ENCODE measurements at places on chromosomes 3 and 15.
A peak's percentile ranks its signal among the peaks of the same experiment; 100 is the strongest.

- peak; percentile 42 for DNase-seq
Measured at GRCh38 chr15:78341057-78341987, 1.2 kb downstream of the CRABP1 start.

DNA sequence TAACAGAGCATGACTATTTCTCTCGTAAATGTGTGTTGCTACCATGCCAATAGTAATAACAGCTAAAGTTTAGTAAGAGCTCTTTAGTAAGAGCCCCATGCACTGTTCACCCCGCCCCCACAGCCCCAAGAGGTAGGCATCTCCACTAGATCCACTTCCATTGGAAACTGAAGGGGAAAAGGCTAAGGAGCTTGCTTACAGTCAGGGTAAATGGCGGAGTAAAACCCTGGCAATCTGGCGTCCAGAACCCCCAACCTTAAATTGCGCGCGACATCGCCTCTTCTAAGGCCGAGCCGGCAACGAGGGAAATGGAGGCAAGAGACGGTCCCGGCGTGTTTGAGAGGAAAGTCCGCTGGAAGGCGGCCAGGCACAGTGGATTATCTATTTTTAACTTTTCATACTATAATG lies 654 bp upstream of the C3orf38 start:
- peak; percentile 72 for DNase-seq

GRCh38 chr3:35946854-35947515 lies 307.7 kb downstream of the ARPP21 start:
- peak; percentile 59 for DNase-seq

GRCh38 chr3:137948400-137949072 lies 61.4 kb upstream of the CLDN18 start:
- DNase-seq, result no peak

GRCh38 chr15:26087881-26088280 lies 224.8 kb upstream of the ATP10A start:
- no peak for DNase-seq

- no peak for DNase-seq
Measured at GRCh38 chr3:108985844-108986243, 32.2 kb upstream of the GUCA1C start.

- no peak for DNase-seq
Measured at GRCh38 chr15:40714144-40714543, 19.2 kb downstream of the RAD51 start.

DNA sequence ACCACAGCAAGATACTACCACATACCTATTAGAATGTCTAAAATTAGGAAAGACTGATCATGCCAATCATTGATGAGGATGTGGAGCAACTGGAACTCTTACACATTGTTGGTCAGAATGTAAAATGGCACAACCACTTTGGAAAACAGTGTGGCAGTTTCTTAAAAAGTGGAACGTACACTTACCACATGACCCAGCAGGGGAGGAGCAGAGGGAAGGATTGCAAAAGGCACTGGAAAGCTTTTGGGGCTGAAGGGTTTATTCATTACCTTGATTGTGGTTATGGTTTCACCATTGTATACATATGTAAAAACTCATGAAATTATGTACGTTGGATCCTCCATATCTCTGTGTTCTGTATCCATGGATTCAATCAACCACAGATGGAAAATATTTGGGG lies 3.3 kb upstream of the EHD4 start:
- DNase-seq, result no peak

- no peak for DNase-seq
Measured at GRCh38 chr3:44987332-44987731, 11.3 kb downstream of the EXOSC7 start.

DNA sequence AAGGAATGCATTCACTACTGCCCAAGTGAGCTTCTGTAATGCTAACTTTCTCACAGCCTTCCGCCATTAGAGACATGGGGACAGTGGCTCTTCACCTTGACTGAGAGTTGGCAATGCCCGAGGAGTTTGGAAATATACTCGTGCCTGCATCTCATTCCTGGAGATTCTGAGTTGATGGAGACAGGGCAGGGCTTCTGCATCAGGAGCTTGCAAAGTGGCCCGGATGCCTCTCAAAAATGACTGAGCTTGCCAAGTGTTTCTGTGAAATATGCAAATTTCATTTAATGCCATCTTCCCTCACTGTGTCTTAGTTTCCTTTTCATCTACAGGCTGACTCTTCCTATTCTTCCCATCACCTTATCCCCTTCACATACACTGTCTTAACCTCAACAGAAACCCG lies 346.2 kb downstream of the GRM7 start:
- no peak for DNase-seq

DNA sequence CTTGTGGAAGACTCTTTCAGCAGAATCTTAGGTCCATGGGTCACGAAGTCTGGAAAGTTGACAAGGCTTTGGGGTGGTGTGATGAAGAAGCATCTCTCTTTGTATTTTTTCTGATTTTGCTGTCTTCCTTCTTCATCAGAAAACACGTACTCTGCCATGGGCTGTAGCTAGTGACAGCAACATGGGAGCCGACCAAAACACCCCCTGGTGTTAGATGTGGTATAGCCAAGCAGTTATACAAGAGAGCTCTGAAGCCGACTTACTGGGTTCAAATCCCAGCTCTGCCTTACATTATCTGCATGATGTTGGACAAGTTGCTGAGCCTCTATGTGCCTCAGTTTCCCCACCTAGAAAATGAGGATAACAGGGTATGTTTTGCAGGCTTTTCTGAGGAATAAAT lies 32.9 kb upstream of the LYZL4 start:
- DNase-seq, result no peak

GRCh38 chr3:173139420-173139819 lies 1.6 kb downstream of the SPATA16 start:
- DNase-seq, result peak; percentile 46

- DNase-seq, result no peak
Measured at GRCh38 chr3:81621277-81621676, 140.2 kb downstream of the GBE1 start.

DNA sequence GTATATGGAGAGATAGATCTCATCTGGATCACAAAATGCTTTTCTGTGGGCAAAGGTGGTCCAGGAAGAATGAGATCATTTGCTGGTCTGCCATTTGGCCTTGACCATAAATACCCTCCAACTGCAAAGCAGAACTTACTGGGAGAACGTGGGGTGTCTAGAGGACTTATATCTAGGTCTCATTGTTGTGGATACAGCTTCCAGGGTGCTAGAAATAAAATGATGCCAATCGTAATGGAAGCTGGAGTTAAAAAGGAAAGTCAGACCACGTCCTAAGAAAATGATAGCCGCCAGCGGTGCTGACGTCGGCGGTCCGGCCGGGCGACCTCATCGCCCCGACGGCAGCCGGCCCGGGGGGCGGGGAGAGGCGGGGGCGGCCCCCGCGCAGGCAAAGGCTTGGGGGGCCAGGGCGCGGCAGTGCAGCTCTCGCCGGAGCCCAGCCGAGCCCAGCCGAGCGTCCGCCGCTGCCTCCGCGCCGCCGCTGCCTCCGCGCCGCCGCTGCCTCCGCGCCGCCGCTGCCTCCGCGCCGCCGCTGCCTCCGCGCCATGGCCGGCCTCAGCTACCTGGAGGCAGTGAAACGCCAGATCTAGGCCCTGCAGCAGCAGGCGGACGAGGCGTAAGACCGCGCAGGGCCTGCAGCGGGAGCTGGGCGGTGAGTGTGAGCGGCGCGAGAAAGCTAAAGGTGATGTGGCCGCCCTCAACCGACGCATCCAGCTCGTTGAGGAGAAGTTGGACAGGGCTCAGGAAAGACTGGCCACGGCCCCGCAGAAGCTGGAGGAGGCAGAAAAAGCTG lies 89.5 kb downstream of the EOMES start:
- DNase-seq, result peak; percentile 2

DNA sequence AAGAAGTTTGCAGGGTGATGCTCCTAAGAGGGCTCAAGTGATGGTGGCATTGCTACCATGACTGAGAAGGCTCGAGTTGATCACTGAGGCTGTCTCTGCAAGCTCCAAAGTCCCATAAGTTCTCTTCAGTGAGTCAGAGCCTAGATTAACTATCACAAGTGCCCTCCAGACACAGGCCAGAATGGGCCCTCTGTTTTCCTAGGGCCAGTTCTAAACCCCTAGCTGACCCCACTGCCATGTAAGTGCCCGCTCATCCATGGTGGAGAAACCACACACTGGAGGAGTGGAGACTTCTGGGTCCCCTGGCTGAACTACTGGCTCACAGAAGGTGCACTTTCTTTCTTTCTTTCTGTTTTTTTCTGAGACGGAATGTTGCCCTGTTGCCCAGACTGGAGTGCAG lies 87.6 kb upstream of the WNT5A start:
- no peak for DNase-seq

- peak; percentile 56 for DNase-seq
Measured at GRCh38 chr15:85563328-85563727, 182.9 kb downstream of the AKAP13 start.

DNA sequence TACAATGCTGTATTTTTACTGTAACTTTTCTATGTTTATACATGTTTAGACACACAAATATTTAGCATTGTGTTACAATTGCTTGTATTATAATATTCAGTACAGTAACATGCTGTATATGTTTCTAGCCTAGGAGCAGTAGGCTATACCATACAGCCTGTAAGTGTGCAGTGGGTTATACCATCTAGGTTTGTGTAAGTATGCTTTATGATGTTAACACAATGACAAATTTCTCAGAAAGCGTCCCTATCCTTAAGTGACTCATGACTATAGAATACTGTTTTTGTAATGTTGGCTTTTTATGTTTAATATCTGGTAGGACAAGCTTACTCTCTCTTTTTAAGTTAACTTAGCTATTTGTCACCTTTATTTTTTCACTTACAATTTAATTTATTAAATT lies 127.5 kb upstream of the THRB start:
- no peak for DNase-seq

GRCh38 chr3:46693038-46693891 lies at the start of gene ALS2CL:
Gene ALS2CL (minus strand): TSS chr3:46693679. CDS start chr3:46689440, 4,239 bp downstream.
- DNase-seq, result peak; percentile 8

DNA sequence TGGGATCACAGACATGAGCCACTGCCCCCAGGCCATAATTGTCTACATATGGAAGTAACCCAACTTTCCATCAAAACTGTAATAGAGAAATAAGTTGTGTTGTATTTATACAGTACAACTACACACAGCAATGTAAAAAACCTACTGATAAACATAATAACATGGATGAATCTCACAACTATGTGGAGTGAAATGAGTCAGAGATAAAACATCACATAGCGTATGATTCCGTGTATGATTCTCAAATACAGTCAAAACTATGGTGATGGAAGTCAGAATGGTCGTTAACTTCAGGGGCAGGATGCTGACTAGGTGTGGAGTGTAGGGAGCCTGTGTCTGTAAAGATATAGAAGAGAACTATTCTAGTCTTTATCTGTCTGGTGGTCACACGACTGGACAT lies 332.7 kb upstream of the SLCO3A1 start:
- DNase-seq, result no peak

DNA sequence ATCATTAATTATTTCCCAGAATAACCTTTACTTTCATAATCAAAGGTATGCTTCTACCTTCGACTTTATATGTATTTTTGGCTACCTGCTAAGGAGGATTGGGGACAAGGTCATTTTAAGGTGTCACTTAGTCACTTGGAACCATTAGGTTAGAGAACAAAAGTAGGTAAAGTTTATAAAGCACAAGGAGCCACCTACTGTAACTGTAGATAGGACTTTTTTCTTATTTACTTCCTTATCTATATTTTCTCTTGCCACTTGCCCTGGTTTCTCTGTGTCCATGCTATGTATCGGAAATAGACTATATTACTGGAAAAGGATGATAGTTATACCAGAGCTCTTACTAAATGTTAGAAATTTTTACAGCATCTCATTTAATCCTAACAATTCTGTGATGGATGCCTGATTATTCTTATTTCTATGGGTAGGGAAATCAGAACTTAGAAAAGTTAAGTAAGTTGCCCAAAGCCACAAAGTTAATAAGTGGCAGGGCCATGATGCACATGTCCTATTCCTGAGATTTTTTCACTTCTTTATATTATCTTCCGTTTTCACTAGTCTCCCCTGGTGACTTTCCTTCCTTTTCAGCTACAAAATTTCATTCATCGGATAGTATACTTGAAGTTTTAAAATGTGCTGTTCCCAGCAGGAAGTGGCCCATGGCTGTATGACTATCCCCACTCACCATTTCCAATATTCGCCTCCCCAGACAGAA lies 132.5 kb downstream of the CMSS1 start:
- no peak for DNase-seq

DNA sequence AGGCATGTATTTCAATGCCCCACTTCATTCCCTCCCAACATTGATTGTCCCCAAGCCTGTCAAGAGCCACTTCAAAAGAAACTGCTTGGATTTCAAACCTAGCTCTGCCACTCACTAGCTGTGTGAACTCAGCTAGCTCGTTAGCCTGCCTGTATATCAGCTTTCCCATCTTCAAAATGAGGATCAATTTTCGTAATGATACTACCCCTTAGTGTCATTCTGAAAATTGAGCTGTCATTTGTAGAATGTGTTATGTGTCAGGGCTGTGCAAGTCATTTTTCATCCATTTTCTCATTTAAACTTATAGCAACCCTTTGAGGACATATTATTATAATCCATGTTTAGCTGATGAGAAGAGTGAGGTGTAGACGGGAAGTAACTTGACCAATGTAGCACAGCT lies 88.6 kb downstream of the TRIM42 start:
- peak; percentile 21 for DNase-seq

GRCh38 chr3:115286529-115287197 lies 139.6 kb upstream of the ZBTB20 start:
- no peak for DNase-seq

DNA sequence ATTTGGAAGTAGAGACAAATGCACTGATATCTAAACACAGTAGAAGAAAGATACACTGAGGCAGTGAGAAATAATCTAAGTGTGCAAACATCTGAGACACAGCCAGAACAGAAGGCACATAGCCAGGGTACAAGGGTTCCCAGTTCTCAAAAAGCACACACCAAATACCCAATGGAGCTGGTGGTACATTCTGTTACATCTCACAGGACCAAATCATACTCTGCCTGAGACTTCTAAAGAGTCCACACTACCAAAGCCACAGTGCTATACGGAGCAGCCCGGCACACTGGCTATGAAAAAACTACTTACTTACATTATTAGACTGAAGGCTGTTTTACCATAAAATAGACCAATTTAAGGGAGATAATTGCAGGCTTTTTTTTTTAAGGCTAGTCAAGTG lies 19.3 kb downstream of the CLPX start:
- no peak for DNase-seq

DNA sequence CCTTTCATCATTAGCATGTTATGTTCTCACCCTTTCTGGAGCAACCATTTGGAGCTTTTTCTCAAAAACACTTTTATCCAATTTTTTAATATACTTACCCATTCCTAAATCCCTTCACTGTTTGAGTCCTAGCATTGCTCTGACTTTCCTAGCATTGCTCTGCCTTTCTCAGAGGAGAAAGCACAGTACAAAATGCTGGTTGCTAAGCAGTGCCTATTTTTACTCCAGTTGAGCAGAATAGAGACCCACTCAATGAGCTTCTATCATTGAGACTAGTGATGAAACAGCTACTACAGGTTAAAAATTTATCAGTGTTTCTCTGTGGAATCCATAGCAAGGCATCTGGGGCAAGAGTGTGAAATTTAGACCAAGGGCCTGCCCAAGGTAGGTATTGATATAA lies 21.8 kb upstream of the IL1RAP start:
- no peak for DNase-seq

All from NCI-H2171 treated with DMSO at 0.1 percent for 48 hours (cell line).